ENCODE measurements at places on chromosomes 13 and 19.

GRCh38 chr19:24033301-24033962 lies 53.6 kb upstream of the ZNF254 start:
- peak; percentile 86 for DNase-seq

- no peak for DNase-seq
Observed at GRCh38 chr13:40657951-40658350, 8.5 kb downstream of the FOXO1 start.

- DNase-seq, result no peak
Observed at GRCh38 chr13:70789751-70790150, 681.5 kb upstream of the KLHL1 start.

DNA sequence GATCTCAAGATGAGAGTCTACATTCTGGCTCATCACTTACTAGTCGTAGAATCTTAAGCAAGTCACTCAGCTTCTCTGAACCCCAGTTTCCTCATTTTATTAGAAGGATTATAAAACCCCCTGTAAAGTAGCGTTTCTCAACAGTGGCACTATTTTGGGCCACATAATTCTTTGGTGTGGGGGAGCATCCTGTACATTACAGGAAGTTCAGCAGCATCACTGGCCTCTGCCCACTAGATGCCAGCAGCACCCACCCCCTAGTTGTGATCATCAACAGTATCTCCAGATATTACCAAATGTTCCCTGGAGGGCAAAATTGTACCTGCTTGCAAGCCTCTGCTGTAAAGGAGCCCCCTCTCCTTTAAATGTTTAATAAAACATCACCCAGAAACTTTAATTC lies 22.6 kb downstream of the STARD13 start:
- no peak for DNase-seq

- DNase-seq, result no peak
Observed at GRCh38 chr13:99352351-99353245, 45.4 kb upstream of the GPR183 start.

- DNase-seq, result no peak
Observed at GRCh38 chr13:109655206-109655600, 131.2 kb downstream of the IRS2 start.

DNA sequence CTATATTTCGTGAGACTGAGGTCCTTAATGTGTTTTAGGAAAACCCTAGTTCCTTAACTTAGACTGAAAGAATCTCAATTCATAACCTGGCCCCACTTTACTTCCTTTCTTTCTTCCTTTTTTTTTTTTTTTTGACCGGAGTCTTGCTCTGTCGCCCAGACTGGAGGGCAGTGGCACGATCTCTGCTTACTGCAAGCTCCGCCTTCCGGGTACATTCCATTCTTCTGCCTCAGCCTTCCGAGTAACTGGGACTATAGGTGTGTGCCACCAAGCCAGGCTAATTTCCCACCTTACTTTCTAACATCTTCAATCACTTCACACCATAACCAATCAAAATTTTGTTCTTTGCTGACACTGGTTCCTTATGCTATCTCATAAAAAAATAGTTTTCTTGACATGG lies 2097.0 kb downstream of the PCDH9 start:
- no peak for DNase-seq

GRCh38 chr13:113774177-113775107 lies 15.4 kb downstream of the TMEM255B start:
- DNase-seq, result no peak

DNA sequence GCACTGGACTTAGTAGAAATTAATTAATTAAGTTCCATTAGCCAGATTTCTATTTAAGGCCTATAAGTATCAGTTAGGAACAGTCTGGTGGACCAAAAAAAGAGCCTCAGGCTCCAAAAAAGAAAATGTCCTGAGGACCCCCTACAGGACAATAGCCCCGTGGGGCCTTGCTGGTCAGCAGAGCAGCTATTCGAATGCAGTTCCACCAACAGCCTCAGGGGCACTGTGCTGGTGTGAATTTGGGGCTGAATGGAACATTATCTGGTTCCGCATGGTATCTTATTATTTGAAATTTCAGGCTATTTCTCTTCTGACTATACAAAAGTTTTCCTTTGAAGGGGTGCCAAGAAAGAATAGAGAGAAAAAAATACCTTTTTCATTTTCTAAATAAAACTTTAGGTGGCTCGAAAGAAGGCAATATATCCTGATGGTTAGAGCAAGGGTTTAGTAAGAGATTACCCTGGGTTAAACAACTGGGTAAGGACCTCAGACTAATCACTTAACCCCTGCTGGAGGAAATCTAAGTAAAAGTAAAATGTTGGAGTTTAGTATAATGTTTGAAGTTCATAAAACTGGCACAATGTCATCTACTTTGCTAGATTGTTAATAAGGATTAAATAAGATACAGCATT lies 147.2 kb downstream of the MIPEP start:
- no peak for DNase-seq

GRCh38 chr13:106373989-106374572 lies 161.4 kb downstream of the EFNB2 start:
- DNase-seq, result no peak

DNA sequence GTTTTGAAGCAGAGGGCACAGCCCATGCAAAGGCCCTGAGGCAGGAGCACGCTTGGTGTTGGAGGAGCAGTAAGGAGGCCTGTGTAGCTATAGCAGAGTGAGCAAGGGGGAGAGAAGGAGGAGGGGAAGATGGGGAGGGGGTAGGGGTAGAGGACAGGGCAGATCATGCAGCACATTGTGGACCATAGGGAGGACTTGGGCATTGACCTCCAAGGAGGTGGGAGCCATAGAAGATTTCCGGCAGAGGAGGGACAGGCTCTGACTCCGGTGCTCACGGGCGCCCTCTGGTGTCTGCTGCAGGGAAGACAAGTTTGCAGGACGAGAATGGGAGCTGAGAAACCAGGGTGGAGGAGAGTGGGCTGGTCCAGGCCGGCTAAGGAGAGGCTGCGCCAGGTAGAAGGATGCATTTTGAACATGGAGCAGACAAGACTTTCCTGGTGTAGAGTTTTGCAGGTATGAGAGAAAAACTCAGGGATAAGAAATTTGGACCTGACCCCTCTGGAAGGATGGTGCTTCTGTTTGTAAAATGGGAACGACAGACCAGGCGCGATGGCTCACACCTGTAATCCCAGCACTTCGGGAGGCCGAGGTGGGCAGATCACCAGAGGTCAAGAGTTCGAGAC lies 13.7 kb upstream of the CREB3L3 start:
- no peak for DNase-seq

DNA sequence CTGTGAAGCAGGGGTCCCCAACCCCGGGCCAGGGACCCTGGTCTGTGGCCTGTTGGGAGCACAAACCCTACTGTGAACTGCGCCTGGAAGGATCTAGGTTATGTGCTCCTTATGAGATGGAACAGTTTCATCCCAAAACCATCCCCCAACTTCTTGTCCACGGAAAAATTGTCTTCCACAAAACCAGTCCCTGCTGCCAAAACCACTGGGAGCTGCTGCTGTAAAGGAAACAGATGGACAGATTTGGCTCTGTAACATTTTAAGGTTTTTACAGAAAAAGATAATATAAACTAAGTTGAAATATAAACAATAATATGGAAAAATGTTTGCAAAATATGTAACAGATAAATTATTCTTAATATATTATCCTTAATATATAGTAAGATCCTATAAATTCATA lies 73.7 kb downstream of the COG6 start:
- no peak for DNase-seq

DNA sequence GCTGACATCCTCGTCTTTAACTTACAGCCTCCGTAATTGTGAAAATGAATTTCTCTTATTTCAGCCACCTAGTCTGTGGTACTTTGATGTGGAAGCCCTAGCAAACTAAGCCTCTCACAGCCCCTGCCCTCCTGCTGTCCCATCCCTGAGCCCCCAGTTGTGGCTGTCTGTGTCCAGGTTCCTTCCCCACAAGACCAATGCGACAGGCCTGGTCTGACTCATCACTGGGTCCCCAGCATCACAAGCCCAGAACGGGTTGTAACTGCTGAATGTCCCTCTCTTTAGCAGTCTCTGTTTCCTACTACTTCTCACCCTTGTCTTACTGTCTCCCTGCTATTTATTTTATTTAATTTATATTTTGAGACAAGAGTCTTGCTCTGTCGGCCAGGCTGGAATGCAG lies 5.7 kb downstream of the POU2F2 start:
- DNase-seq, result no peak

GRCh38 chr13:34310539-34310938 lies 492.6 kb downstream of the RFC3 start:
- no peak for DNase-seq

- no peak for DNase-seq
Observed at GRCh38 chr13:48600374-48601364, 53.1 kb upstream of the CYSLTR2 start.

DNA sequence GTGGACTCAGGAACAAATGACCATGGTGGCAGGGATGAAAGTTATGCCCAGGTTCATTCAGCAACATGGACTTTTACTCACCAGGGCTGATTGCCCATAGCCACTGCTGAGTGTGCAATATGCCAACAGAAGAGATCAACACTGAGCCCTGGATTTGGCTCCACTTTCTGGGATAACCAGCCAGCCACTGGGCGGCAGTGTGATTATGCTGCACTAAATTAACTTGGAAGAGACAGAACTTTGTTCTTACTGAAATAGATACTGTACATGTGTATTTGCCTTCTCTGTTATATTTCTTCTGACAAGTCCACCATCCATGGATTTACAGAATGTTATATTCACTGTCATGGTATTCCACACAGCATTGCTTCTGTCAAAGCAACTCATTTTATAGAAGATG lies 257.4 kb downstream of the TDRD3 start:
- peak; percentile 26 for DNase-seq

DNA sequence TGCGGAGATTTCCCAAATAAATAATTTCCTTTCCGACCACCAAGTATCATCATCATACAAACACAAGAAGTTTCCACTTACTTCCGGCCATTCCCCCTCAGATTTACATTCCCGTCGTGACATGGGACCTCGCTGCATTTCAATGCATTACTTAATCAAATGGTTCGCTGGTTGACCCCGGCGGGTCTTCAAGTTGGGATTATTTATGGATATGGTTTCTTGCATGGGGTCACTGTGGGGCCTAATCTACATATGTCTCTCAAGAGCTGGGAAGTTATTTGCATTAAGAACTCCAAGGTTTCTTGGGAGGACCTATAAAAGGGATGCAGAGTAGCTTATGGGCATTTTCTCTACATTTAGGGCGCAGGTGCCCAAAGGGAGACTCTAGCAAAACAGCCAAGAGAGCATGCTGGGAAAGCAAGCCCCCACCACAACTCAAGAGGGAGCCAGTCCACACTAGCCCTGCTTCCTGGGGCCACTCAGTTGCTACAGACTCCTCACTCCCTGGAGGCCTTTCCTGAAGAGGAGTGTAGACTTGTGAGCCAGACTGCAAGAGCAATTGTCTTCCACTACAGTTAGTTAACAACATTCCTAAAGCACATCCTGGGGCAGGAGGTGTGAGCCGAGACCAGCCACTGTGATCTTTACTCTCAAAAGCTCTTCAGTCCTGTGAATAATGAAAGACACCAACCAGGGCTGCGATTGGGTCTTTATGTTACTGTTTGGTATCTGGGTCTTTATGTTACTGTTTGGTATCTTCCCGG lies 125.3 kb downstream of the KATNAL1 start:
- DNase-seq, result no peak

- DNase-seq, result peak; percentile 59
Observed at GRCh38 chr13:101978552-101979315, 423.1 kb downstream of the FGF14 start.

GRCh38 chr19:32916969-32917615 lies 47.5 kb upstream of the SLC7A9 start:
- DNase-seq, result no peak

- DNase-seq, result no peak
Observed at GRCh38 chr19:3656073-3656746, 29.6 kb upstream of the CACTIN start.

- no peak for DNase-seq
Observed at GRCh38 chr13:111270765-111271698, 49.4 kb upstream of the TEX29 start.

DNA sequence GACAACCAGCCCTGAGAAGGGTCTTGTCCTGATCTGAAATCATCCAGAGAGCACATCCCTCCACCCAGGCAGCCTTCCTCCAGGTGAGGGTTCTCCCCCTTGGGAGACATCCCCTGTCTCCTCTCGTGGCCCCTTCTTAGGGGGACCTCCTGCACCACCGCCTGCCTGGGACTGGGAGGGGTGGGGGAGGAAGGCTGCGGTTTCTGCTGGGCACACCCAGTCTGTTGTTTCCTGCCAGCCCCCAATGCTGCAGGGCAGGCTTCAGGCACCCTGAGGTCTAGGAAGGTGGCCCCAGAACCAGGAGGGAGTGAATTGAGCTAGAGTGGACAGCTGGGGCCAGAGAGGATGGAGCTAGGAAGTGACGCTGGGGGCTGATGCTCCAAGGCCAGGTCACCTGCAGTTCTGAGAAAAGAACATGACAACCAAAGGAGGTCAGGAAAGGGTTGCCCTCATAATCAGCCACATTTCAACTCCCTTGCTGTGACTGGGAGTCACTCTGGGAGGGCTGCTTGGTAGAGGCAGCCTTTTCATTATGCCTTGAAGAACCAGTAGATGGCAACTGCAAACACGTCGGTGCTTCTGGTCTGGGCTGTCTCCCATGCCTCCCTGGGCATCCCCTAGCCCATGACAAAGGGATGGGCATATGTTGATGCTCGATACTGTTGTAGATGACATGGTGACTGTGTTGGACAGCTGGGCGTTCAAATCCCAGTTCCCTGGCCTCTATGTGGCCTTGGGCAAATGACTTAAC lies 1.4 kb downstream of the ARHGEF18 start:
- no peak for DNase-seq

DNA sequence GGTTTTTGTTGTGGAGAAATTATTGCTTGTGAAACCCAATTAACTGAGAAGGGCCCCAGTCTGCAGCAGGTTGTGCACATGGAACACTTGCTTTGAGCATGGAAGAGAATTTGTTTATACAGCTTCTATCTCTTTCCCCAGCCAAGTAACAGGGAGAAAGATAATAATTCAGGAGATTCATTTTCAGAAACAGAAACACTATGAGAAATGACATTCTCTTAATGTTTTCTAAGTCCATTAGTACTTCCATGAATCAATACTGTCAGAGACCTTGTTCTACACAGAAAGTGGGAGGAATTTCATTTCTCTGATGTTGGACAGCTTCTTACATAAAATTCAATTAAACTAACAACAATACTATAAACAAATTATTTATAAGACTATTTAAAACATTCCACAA lies 446.3 kb downstream of the KLF12 start:
- no peak for DNase-seq

DNA sequence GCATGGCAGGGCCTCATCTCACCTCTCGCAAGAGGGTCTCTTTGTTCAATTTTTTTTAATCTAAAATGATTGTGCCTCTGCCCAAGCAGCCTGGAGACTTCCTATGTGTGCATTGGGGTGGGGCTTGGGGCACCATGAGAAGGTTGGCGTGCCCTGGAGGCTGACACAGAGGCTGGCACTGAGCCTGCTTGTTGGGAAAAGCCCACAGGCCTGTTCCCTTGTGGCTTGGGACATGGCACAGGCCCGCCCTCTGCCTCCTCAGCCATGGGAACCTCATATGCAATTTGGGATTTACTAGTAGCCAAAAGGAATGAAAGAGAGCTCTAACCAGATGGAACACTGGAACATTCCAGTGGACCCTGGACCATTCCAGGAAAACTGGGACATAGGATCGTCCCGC lies 8.0 kb downstream of the FXYD3 start:
- DNase-seq, result no peak

GRCh38 chr13:68066879-68067513 lies 836.9 kb upstream of the PCDH9 start:
- no peak for DNase-seq

GRCh38 chr19:34308381-34309367 lies 54.3 kb downstream of the GARRE1 start:
- no peak for DNase-seq

GRCh38 chr13:29923554-29924481 lies 73.4 kb upstream of the UBL3 start:
- no peak for DNase-seq

GRCh38 chr19:19588546-19588945 lies 29.9 kb downstream of the PBX4 start:
- no peak for DNase-seq
